Activated T-cell treated with anti-CD3 and anti-CD28 coated beads for 4 hours (primary cell): ENCODE measurements at places on chromosomes 1 and 21.

- DNase-seq: no peak
Observed at GRCh38 chr1:184502161-184502560, 115.3 kb downstream of the C1orf21 start.

DNA sequence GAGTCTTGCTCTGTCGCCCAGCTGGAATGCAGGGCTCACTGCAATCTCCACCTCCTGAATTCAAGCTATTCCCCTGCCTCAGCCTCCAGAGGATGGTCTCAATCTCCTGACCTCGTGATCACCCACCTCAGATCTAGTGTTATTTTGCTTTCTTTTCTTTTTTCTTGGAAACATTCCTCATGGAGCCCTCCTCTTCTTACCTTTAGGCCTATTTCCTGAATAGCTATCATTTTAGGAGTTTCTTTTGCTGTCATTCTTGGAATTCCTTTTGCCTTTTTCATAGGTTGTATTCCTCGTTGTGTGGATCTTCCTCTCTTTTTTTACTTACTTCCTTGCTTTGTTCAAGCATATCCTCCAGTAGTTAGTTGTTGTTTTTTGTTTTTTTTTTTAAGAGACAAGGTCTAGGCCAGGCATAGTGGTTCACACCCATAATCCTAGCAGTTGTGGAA, 173.8 kb downstream of the RASAL2 start:
- DNase-seq: no peak

DNA sequence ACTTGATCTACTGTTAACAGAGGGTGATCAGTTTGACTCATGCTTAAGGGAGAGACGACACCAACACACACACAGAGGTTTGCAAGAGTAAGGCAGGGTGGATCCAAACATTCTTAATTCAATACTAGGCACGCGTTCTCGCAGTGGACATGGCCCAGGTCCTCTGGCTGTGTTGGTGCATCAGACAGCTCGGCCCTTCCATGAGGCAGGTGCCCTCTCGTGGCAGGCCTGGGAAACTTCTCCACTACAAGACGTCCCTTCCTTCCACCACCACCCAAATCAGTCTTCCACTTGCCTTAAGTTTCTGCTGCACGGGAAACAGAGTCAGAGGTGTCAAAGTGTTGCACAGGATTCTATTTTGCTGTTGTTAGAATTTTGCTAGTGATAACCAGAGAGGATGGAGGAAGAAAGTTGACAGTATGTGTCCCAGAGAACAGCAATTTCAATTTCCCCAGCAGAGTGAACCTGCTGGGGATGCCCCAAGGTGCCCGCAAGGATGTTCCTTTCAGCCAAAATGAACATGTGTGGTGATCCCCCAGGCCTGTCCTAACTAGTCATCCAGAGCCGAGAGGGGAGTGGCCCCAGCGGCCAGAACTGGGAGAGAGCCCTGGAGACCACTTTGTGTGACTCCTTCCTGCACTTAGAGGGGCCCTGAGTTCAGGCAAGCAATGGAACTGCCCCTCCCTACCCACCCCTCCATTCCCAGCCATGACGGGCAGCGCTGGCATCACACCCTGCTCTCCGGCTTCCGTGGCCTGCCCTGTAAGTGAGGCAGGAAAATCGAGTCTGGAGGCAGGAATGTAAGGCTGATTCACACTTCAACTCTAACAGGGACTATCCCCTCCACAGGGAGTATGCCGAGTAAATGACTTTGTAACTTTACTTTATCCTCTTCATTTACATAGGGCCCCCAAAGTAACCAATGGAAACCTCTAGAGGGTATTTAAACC, 34.8 kb downstream of the MX1 start:
- DNase-seq: peak; percentile 30

DNA sequence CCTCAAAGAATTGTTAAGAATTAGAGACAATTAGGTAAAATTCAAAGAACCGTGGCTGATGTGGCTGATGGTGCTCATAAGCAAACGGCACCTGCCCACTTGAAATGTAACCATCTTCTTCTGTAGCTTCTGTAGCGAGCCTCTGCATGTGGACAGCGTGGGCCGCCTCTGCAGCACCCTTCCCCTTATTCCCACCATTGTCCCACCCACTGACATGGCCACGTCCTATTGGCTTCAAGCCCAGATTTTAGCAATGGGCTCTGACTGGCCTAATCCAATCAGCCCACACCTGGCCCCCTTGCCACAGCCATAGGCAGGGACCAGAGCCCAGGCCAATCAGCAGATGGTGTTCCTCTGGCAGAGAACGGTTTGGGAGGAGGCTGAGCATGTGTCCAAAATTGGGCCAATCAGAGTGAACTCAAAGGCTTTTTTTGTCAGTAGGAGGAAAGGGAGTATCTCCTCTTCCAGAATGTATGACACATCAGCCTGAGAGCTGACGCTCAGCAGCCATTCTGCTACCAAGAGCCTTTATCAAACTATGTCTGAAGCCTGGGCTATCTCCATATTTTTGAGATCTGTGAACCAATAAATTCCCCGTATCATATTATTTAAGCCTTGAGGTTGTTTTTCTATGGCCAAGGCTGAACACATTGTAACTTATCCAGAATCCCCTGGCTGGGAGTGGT, 518.5 kb downstream of the SMYD3 start:
- no peak for DNase-seq

DNA sequence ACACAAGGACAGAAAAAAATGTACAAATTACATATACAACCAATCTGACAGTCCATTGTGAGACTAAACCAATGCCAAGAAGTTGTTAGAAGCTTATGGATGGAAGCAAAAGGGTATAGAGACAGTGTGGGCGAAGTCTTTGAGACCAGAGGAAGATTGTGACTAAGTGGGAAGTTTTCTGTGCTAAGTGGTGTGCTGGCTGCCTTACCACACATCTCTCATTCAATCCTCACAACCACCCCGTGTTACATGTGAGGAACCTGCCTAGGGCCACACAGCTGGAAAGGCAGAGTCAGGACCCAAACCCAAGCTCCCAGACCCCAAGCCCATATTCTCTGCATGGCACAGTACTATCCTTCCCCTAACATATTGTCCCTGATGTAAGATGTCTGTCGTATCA, 53.5 kb upstream of the DUSP10 start:
- no peak for DNase-seq

DNA sequence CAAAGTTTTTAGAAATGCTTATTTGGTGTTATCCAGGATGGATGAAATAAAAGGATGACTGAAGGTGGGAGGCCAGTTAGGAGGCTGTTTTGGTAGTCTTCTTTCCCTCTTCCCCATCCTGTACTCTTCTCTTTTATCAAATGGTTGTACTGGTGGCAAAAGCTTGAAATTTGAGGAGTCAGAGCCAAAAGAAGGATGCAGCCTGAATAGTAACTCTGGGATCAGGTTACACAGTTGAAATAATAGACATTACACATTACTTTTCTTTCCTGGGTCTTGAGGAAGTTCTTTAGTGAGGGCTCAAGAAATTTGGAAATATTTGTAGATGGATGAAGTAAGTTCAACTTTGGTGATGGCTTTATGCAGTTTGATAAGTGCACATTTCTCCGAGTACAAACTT, 108.6 kb downstream of the GPR52 start:
- no peak for DNase-seq

DNA sequence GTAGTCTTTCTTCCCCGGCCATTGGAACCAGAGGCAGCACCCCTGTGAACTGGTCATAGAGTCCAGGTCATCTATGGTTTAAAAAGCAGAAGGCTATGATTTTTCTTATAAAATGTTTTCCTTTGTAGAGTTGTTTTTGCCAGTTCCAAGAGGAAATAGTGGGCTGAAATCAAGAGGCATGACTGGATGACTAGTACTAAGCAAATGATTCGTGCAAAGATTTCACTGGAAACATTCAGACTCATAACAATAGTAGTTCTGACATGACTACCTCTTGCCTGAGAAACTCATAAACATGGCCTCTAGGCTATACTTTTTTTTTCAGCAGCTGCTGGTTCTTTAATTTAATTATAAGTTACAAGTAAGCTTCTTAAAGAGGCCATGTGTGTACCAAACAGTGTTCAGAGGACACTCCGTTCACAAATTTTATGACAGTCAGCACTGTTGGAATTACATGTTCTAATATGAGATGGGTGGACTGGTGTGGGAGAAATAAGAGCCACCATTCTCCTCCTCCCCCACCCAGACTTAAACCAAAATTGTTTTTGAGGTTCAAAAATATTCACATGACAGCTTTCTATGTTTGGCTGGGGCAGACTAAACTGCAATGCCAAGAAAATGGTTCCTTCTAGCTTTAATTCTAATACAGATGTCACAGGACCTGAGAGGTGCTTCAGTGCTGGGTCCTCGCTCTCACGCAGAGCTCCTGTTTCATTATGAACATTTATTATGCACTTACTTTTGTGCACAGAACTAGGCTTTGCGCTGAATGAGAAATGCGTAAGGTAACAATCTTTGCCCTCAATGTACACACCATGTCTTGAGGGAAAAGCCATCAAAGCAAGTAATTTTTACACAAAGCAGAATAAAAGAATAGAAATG, 147.5 kb downstream of the ZC3H11B start:
- no peak for DNase-seq

DNA sequence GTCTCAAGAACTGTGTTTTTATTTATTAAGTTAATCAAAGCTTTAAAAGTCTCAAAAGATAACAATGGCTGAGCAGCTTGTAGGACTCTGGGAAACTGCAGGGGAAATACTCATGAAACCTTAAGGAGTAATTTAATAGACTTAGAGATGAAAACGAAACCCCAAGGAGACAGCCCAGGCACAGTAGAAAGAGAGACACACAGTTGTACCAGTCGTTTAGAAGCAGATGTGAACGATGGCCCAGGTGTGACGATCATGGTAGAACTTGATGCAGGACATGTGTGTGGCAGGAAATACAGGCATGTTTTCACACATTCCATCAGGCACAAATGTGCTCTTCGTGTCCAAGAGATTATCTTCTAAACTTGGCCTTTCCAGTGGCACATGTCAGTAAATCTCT, 21.2 kb upstream of the MRPS6 start:
- no peak for DNase-seq

DNA sequence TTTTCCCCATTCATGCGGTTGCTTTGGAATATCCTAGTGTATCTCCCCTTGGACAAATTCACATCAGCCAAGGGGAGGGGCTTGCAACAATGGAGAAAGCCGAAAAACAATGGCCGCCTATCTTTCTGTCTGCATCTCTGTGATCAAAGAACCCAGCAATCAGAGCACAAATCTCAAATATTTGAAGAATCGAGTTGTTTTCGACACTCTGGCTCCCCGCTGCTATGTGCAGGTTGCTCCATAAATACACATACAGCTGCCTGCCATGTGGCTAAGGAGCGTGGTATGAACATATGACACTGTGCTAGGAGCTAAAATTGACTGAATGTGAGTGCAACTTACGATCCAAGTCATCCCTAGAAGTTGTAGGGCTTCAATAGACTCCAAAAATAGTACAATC, 8.5 kb downstream of the CFHR4 start:
- DNase-seq: no peak

- DNase-seq: no peak
Observed at GRCh38 chr1:174720618-174721017, 272.9 kb downstream of the GPR52 start.

GRCh38 chr21:29610779-29611360, 312.1 kb downstream of the BACH1 start:
- no peak for DNase-seq

DNA sequence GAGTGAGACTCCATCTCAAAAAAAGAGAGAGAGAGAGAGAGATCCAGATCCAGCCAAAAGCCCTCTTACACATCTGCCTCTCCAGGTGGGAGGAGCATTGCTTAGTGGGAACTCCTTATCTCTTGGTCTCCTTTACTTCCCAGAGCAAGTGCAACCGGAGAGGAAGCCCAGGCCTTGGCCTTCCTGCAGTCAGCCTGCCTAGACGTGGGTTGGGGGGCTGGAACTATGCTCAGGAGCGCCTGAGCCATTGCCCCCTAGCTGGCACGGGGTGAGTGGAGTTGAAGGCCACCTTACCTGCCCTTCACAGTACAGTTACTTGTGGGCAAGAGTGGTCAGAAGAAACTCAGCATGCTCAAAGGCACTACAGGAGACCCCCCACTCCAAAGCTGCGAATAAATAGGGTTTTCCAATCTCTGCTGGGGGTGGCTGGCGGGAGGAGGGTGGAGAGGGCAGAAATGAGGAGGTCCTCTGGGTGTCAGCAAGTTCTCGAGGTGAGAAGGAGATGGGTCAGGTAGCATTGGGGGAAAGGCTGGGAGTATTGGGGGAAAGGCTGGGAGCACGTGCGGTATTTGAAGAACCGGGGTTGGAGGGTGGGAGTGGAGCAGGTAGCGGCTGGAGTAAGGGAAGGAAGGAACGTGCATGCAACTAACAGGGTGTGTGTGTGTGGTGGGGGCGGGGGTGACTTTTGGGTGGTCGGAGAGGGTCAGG, 4.7 kb upstream of the DMBX1 start:
- no peak for DNase-seq

DNA sequence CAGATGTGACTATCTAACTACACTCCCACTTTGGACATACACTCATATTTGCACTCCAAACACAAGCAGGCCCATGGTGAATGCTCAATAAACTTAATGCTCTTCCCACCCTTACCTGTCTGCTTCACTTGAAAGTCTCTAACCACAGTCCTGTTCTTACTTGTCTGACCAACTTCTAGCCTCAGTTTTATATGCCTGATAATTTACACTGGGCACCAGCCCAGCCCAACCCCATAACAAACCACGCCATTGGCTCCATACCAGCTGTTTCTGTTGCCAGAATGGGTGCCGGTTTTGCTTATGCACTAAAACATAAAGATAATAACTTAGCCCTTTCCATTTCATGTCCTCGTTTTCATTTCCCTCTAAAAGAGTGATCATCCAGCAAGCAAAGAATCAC, 395.4 kb downstream of the NTNG1 start:
- no peak for DNase-seq

DNA sequence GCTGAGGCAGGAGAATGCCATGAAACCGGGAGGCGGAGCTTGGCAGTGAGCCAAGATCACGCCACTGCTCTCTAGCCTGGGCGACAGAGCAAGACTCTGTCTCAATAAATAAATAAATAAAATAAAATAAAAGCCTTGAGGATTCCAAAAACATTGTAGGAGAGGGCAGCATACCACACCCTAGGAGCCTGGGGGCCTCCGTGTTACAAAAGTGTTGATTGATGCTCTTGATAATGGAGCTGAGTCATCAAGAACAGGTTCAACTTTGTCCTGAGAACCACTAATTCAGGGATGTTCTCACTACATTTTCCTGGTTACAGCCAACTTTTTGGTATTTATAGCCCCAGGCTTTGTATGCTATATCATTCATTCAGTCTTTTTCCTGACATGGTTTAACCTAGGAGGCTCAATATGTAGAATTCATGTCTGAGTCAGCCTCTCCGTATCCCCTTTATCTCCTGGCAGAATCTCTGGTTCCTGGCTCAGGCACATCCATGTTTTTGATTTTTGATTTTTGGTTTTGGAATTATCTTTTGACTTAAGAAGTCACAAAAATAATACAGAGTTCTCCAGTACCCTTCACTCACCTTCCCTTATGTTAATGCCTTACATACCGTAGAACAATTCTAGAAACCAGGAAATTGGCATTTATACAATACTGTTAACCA, 69.4 kb downstream of the LRRC8D start:
- no peak for DNase-seq

DNA sequence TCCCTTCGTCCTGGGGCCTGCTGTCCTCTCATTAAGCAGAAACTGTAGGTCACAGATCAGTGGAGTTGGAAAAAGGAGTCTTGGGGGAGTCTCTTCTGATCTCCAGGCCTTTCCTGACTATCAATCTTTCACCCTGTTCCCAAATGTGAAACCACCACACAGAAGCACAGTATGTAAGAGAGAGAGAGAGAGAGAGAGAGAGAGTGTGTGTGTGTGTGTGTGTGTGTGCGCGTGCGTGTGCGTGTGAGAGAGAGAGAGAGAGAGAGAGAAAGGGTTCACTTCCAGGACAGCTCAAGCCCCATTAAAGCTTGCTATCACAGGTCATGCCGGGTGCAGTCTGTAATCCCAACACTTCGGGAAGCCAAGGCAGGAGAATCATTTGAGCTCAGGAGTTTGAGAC, 1.5 kb upstream of the TTC24 start:
- DNase-seq: no peak

GRCh38 chr1:231750818-231751362, 124.3 kb downstream of the DISC1 start:
- DNase-seq: no peak
